ENCODE measurements at places on chromosomes 12 and 14.

DNA sequence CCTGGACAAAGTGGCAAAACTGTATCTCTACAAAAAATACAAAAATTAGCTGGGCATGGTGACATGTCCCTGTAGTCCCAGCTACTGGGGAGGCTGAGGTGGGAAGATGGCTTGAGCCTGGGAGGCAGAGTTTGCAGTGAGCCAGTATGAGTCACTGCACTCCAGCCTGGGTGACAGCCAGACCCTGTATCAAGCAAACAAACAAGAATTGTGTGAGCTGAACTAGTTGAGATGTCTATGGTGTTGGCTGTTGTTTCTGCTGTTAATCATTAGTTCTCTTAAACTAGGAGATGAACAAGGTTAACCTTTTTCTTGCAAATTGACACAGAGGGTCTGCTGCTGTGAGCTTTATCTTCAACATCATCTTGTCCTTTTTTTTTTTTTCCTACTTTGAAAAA is 23.6 kb downstream of the RASSF3 start:
- DNase-seq, result no peak

GRCh38 chr14:78595797-78596196 is 425.6 kb downstream of the NRXN3 start:
- DNase-seq, result peak; percentile 27

DNA sequence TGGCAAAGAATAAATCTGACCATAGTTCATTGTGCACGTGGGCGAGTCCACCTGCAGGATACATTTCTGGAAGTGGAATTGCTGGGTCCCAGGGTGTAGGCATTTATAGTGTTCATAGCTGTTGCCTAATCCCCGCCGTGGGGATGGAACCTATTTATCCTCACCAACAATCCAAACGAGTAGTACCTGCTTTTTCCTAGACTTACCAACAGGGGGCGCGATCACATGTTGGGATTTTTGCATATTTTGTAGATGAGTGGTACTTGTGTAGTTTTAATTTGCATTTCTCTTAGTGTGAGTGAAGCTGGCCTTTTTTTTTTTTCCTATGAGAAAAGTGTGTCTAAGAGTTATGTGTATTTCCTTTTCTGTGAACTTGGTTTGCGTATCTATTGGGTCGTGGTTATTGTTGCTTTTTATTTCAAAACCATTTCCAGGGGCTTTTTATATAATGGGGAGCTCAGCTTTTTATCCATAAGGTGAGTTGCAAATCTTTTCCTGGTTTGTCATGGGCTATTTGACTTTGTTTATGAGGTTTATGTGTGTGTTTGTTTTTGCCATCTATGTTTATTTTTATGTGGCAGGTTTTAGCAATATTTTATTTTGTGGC is 67.2 kb downstream of the CCDC92 start:
- DNase-seq, result peak; percentile 74

DNA sequence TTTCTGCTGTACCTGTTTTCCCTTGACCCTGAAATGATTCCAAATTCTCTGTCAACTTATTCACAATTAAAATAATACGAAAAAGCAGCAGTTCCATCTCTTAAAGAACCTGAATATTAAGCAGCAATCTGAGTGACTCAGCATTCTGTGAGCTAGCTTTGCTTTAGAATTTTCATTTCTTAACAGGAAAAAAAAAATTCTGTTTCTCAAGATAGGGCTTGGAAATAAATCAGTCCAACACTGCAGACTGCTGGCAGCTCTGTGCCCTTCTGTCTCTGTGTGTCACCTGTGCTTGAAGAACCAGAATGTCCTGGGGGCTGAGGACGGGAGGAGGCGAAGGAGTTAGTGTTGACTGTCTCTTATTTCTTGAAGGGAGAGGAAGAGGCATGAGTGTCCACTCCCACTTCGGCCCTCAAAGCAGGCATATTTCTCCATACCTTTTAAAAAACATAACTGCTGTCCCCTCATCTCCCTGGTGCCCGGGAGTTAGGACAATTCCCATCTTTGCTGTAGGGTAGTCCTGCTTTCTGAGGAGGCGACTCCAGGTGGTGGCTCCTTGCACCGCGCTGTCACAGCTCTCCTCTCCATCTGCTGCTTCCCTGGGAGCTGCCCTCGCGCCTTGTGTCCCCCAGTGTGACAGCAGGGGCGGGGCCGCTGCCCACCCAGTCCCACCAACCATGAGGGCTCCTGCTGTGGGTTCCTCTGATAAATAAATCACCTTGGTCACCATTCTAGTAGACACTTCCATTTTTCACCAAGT is 203.1 kb downstream of the CALM1 start:
- no peak for DNase-seq

- DNase-seq, result no peak
These were observed 103.3 kb downstream of the PELI2 start for GRCh38 chr14:56221382-56222128.

DNA sequence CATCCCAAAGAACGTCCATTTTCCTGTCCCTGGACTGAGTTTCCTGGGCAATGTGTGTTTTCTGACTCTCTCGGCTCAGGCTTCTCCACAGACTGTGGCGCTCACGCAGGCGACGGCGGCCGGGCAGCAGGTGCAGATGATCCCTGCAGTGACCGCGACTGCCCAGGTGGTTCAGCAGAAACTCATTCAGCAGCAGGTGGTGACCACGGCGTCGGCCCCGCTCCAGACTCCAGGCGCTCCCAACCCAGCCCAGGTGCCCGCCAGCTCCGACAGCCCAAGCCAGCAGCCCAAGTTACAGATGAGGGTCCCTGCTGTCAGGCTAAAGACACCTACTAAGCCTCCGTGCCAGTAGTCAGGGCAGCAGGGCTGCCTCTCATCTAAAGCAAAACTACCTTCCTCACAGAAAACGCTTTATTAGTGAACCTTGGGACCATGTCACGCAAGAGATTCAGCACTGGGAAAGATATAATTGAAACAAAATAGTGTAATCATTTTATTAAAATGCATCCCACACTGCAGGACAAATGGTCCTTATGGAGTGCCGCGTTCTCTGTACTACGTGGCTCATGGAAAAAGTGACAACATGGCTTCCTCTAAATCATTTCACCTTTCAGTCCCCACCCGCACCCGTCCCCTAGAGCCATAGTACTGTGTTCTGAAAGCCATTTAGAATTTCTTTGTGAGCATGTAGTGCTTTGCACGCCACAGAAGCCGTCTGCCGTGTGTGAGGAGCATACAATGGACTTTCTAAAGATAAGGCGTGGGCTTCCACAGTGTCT is 66.6 kb downstream of the DDX51 start:
- DNase-seq, result no peak

- no peak for DNase-seq
These were observed 66.9 kb upstream of the NRXN3 start for GRCh38 chr14:78103271-78103670.

GRCh38 chr14:85317491-85318021 is 212.4 kb upstream of the FLRT2 start:
- no peak for DNase-seq

DNA sequence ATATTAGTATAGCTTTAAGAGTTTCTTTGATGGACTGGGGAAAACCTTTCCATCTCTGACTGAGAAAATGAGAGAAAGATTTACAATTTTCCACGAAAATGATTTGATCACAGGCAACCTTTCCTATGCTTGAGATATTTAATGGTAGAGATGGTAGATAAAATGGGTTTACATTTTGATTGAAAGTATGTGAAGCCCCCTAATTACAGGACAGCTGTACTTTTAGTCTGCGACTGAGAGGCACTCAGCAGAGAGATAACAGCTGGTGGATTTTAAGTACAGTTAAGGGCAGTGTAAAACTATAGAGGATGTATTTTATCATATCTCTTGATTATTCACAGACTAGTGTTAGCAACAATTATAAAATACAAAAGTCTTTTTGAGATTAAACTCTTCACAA is 40.7 kb downstream of the C12orf50 start:
- DNase-seq, result peak; percentile 14

DNA sequence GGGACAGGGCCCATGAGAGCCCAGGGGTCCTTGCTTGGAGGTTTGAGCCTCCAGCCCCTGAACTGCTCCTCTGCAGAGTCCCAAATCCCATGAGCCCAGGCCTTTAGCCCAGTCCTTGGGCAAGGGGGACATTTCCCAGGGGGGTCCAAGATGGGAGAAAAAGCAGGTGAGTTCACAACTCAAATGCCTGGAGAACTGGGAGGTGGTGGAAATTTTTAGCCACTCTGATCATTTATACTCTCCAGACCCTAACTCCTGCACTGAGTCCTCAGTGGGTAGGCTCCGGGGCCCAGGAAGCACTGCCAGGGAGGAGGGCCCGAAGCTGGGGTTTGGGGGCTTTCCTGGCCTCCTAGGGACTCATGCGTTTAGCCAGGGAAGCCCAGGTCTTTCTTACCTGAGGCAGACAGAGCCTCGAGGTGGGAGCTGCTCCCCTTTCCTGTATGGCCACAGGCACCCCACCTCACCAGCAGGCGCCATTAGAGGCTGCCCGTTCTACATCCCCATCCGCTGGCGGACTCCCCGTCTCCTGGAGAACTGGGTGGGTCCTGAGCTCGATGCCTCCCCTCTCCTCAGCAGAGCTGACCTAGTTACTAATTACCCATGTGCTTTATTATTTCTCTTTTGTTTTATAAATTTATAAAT is 998 bp downstream of the HNF1A start:
- no peak for DNase-seq

DNA sequence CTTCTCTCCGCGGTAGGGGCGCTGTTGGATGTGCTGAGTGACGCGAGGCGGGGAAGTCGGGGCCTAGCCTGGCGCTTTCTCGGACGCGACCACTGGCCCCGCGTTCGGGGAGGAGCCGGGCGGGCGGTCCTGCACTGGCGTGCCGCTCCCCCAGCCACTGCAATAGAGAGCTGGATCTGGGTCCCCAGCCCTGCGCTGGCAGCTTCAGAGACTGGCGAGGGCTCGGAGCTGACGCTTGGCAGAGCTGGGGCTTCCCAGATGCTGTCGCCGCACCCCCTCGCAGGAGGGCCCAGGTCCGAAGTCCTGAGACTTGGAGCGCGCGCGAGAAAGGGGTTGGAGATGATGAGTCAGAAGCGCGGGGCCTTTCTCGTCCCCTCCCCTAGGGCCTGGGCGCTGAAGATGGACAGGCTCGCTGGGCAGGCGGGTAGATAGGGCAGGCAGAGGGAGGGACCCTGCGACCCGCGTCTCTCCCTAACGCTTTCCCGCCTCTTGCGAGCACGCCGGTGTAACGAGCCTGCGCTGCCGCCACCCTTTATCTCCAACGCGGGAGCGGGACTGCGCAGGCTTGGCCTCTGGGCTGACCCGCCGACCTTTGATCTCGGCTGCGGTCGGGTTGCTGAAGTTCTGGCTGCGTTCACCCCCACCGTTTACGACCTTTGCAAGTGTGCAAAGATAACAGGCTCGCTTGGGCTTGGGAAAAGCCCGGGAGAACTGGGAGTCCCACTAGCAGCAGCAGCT is 3.0 kb downstream of the TMEM253 start:
- DNase-seq, result peak; percentile 92

GRCh38 chr14:45181329-45181728 is 45.6 kb downstream of the FANCM start:
- DNase-seq, result no peak

GRCh38 chr12:117334855-117335587 is 26.4 kb downstream of the NOS1 start:
- no peak for DNase-seq

GRCh38 chr14:102370305-102370809 is 7.6 kb downstream of the TECPR2 start:
- DNase-seq, result no peak

DNA sequence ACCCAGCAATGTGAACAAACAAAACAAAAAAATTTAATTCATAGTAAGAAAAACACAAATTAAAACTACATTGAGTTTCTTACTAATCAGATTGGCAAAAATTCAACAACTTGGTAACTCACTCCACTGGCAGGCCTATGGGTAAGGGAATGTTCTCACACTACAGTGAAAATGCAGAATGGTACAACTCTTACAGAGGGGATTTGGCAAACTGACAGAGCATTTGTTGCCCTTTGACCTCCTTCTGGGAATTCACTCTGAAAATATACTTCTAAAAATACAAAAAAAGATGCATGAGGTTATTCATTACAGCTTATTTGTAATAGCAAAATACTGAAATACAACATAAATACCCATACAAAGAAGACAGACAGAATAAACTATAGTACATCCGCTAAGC is 32.8 kb downstream of the ABCD2 start:
- no peak for DNase-seq

Measured in SK-N-SH (cell line).